ENCODE measurements at places on chromosomes 11 and 22.

- no peaks in the 10 kb centered on the region for H3K36me3 ChIP-seq
- H3K4me1 ChIP-seq, result peaks cover 18% of the 10 kb centered on the region
- H3K27ac ChIP-seq, result no peak overlapping the region
- H3K4me3 ChIP-seq, result no peak overlapping the region
These were observed 106.7 kb downstream of the GGTLC2 start for GRCh38 chr22:22751043-22751603.

DNA sequence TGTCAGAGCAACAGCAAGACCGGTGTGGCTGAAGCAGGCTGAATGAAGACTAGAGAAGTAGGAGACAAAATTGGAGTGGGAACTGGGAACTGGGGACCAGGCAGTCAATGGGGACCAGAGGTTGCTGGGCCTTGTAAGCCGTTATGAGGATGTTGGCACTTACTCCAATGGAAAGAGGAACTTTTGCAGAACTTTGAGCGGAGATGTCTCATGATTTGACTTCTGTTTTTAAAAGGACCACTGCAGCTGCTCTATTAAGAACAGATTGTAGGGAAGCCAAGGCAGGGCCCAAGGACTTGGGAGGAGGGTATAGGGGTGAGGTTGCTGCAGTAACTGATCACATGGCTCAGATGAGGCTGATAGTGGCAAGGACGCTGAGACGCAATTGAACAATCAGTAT, 34.2 kb downstream of the IL18 start:
- no peaks in the 10 kb centered on the region for H3K36me3 ChIP-seq
- H3K4me1 ChIP-seq, result peaks cover 25% of the 10 kb centered on the region
- H3K4me3 ChIP-seq, result no peak overlapping the region

DNA sequence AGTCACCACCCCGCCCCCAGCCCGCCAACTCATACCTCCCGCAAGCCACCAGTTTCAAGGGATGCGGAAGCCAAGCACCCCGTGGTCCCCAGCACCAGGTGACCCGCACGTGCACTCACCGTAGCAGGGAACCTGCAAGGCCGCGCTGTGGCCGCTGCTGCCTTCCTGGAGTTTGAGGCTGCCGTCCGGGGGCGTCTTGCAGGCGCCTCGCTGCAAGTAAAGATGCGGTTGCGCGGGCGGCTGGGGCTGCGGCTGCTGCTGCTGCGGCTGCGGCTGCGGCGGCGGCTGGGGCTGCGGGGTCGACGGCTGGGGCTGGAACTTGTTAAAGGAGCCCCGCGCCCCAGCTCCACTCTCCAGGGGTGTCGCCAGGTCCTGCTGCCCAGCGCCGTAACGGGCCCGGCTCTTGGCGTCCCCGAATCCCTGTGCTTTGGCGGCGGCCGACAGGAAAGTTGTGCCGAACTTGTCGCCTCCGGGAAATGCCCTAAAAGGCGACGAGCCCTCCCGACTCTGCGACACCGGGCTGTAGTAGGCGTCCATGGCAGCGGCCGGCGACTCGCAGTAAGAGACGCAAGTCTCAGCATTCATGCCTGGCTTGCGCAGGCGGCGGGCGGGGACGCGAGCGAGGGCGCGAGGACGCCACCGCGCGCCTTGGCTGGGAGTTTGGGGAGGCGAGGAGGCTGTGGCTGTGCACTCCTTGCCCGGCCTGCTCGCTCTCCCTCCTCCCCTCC, at the start of gene ALX4:
ALX4 (minus strand) TSS at position 662 of the 728 bp plus-strand sequence; CDS start at position 585, 77 bp downstream.
- H3K27me3 ChIP-seq, result peaks cover 98% of the 10 kb centered on the region
- H3K4me3 ChIP-seq, result no peak within 1 kb of the TSS
- no peak within 1 kb of the TSS for H3K27ac ChIP-seq
- no peaks in the 10 kb centered on the region for H3K36me3 ChIP-seq
- no peak for DNase-seq

GRCh38 chr11:47551086-47551485, 1.8 kb downstream of the CELF1 start:
- peaks cover 58% of the 10 kb centered on the region for H3K4me1 ChIP-seq
- H3K36me3 ChIP-seq, result peaks cover 2% of the 10 kb centered on the region
- H3K27me3 ChIP-seq, result no peaks in the 10 kb centered on the region

All from CD14-positive monocyte (primary cell).